Psoas muscle (tissue), 8 donors: ENCODE measurements at places on chromosomes 2 and 18.

- no peak for DNase-seq
Measured at GRCh38 chr2:21642647-21643046, 518.9 kb downstream of the TDRD15 start.

- no peak for DNase-seq
Measured at GRCh38 chr2:231038483-231039293, 1.4 kb downstream of the C2orf72 start.

DNA sequence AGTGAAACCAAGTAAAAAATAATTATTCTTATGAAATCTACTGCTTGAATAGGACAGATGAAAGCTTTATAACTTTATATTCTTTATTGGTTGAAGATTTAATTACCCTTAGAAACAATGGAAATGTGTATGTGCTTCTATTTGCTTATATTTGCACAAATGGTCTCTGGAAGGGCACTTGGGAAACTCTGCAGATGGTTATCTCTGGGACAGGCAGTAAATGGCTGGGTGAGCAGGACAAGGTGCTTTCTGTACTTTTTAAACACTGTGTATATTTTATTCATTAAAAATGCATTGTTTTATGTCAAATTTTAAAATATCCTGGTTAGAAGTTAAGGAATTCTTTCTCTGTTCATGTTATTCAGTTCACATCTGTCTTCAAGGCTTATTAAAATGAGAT, 131.1 kb downstream of the LRRTM4 start:
- DNase-seq = no peak

DNA sequence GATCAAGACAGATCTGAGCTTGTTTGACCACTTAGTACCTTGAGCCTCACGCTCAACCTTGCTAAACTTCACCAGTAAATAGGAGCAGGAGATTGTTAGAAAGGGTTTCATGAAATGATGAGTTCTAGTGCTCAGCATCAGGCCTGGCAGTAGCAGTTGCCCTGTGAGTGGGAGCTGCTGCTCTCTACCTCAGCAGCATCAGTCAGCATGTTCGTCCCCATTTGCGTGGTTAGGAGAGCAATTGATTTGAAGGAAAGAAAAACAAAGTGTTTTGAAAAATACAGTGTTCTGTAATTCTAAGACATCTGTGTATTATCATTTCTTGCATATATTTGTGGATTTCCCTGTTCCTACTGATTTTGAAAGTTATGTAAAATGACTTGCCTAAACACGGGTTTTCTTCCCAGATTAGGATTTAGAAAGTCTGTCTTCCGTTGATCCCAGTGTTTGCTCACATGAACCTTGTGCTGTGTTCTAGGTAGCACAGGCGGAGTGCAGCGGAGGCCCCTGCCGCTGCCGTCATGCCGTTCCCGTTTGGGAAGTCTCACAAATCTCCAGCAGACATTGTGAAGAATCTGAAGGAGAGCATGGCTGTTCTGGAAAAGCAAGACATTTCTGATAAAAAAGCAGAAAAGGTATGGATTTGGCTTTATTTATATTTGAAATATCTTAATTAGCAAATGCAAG, 47.0 kb downstream of the CAB39 start:
- no peak for DNase-seq

GRCh38 chr2:68030529-68030928, 32.3 kb downstream of the C1D start:
- DNase-seq = no peak

- no peak for DNase-seq
Measured at GRCh38 chr2:73110168-73111072, 2.3 kb downstream of the RAB11FIP5 start.

GRCh38 chr18:50895350-50896045, 16.6 kb downstream of the ME2 start:
- DNase-seq = no peak

GRCh38 chr18:49227441-49228165, 232.8 kb downstream of the DYM start:
- DNase-seq = no peak

DNA sequence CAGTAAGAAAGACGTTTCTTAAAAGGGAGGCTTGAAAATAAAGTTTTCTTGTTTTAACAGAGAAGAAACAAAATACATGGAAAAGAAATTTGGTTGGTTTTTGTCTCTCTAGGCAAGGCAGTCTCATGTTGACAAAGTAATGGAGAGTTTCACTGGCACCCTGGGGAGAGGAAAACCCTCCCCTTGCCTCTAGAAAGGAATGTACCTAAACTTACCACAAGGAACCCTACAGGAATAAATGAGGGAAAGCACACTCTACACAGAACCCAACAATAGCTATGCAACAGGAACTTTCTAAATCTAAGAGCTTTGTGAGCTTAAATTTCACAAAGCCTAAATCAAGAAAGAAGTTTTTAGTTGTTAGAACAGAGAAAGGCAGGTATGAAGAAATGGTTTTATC, 37.0 kb downstream of the FIGN start:
- no peak for DNase-seq

GRCh38 chr2:205119136-205119535, 563.2 kb upstream of the NRP2 start:
- DNase-seq = no peak

GRCh38 chr2:204050681-204051080, 114.1 kb downstream of the ICOS start:
- no peak for DNase-seq

DNA sequence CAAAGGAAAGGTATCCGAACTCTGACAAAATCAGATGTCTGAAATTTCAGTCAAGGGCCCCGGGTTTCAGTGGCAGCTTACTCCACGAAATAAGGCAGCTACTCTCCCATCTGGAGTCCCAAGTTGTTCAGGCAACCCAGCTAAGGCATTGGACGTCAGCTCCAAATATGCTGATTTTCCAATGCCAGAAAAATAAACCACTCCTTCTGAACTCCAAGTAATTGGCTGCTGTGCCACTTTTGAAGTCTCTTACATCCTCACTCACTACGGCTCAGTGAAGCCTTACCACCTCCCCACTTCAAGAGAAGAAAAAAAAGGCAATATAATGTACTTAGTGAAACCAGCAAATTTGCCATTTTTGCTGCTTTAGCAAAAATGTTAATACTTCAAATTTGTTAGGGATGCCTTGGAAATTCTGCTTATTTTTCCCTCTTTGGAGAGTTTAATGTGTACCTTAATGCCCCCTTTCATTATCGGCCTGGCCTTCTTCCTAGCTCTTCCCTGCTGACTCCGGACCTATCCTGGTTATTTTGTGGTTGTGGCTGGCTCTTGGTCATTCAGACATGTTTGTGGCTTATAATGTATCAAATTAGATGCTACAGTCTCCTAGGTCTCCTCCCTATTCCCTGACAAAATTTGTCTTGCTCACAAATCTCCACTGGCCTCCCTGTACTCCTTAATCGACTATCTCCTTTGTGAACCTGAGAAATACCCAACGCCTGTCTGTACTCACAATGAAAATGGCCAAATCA, 589.2 kb upstream of the ZEB2 start:
- no peak for DNase-seq

DNA sequence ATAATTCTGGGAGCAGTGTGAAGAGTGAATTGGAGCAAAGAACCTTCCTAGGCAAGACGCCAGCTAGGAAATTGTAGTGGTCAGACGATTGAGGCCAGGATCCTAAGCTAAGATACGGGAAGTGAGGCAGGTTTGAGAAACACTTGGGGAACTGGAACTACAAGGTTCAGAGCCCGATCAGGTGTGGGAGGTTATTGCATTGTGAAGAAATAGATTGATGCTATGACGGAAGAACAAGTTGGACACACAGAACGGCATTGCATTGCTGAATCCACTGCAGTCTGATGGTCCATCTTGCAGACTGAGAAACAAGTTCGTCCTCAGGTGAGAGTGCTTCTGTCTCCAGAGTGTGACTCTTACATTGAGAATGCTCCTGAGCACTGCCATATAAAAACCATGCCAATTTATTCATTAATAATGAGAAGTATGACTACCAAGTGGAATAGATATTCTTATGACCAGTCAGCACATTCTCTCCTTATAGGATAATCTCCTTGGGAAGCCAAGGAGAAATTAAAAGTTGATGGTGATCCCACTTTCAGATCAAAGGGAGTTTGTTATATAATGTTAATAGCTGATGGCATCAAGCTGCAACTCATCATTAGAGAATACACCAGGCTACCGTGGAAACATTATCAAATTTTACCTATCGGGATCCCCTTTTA, 30.9 kb downstream of the ANTXR1 start:
- no peak for DNase-seq

- DNase-seq = no peak
Measured at GRCh38 chr18:9642799-9643462, 28.6 kb upstream of the PPP4R1 start.

- no peak for DNase-seq
Measured at GRCh38 chr2:130787841-130788240, 32.5 kb downstream of the AMER3 start.

GRCh38 chr2:143501106-143501676, 372.0 kb downstream of the ARHGAP15 start:
- no peak for DNase-seq

DNA sequence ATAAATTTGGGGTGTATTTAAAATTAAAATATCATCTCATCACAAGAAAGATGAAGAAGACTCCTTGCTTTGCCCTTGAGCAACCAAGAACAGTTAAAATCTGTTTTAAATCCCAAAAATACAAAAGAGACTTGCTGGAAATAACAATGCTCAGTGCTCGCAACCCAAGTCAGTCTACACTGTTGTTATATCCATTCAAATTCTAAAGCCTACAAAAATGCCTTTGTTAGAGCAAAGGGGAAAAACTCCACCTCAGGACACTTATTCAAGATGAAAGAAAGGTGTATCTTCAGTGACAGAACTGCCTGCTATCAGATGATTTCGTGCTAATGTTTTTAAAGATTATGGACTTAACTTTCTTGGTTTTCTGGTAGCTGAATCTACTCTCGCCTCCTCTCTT, 111.9 kb upstream of the TANK start:
- no peak for DNase-seq

DNA sequence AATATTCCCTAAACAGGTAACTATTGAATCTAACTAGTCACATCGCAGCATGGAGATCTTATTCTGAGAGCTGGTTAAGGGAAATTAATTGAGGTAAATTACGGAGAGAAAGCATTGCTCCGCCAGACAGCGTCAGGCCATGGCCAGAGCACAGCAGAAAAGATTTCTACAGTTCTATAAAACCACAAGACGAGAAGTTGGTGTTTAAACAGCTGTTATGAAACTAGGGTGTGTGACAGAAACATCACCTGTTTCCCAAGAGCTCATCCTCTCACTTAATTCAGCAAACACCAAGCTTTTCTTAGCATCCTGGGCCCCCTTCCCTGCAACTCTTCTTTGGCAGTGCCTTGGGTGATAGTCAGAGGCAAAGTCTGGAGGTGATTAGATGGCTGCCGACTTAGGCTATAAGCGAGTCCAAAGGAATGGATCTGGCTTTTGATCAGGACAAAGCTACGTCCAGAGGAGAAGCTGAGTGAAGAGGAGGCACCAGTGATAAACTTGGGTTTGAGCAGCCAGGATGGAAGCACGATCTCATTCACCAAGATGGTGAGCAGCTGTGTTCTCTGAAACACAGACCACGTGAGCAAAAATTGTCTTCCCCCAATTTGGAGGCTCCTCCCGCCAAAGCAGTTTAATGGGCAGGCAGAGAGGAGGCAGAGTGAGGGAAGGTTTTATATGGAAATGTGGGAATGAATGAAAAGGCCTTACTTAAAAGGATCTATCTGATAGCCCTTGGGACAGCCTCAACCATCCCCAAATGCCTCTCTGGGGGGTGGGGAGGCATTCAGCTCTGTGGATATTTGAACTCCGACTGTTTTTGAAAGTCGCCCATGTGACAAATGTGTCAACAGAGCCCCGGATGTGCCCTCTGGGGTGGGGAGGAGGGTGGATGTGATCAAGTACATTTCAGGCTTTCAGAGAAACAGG, 57.8 kb downstream of the PKDCC start:
- DNase-seq = peak; percentile 36

GRCh38 chr2:158178646-158179045, 77.0 kb downstream of the UPP2 start:
- DNase-seq = no peak

- no peak for DNase-seq
Measured at GRCh38 chr2:207434306-207434705, 95.5 kb upstream of the CREB1 start.

- no peak for DNase-seq
Measured at GRCh38 chr2:60885683-60886082, 4.3 kb downstream of the REL start.

DNA sequence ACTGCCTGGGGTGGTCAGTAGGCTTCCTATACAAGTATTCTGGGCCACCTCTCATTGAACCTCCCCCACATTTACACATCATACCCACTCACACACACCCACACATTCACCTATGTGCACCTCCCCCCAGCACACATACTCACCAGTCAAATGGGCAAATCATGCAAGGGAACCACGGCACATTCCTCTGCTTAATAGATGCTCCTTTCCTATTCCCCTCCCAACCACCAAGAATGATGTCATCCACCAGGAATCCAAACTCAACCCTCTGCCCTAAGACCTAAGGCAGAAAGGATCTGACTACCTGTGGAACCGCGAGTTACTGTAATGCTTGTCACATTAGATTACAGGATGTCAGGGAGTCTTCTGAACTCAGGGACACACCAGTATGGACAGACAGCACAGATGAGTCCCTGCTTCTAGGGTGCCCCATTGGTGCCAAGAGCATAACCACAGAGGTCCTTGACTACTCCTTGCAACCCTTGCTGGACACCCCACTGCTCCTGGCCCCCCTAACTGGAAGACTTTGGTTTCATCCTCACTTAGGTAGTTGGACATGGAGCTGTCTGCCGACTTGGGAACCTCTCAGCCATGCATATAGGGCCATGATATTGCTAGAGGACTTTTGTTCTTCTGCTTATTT, 21.5 kb upstream of the CAB39 start:
- DNase-seq = no peak

DNA sequence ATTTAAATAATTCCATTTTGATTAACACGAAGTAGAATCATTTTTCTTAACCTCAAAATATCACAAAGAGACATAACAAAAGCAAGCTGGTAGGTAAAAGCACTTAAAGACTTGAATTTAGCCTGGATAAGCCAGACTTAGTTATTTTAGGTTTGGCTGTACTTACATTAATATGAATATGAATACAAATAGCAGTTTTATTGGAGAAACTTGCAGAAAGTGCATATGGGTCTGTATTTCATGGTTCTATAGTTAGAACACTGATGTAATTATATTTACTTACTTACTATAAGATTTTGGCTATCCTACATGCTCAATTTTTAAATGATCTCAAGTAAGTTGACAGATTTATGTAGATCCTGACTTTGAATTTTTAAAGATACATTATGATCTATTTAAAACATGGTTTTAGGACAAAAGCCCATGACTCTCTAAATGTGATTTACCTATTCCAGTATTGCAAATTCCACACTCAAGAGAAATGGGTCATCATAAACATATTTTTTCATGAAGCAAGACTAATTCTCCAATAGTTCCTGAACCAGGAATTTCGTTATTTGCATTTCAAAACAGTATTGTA, 1575.4 kb upstream of the NXPH2 start:
- no peak for DNase-seq

- DNase-seq = no peak
Measured at GRCh38 chr2:125042727-125043126, 1017.6 kb downstream of the CNTNAP5 start.

DNA sequence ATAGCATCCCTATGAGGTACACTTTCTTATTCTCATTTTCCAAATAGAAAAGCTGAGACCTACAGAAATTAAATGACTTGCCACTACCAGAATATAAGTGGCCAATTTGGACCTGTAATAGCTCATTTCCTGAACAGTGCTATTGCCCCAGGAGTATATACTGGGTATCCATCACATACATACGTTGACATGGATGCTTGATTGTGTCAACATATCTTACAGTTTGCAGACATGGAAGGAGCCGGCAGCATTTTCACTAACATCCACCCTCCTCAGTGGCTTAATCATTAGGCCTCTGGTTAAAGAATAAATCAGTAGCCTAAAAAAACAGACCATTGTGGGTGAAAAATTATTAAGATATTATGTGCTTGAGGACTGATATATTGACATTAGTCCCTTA, 829.3 kb downstream of the LRP1B start:
- no peak for DNase-seq
